Mesenteric fat pad (tissue), 1 donor: ENCODE measurements at places on chromosomes 12 and 14. TPM values are rescaled to one million over a fixed set of nuclear protein-coding genes. Genes with fewer than 3 reads are reported as not detected.

- DNase-seq = no peak
Measured at GRCh38 chr12:87804386-87804785, 224.8 kb downstream of the C12orf50 start.

- DNase-seq = no peak
Measured at GRCh38 chr14:95529216-95529615, 5.6 kb upstream of the GLRX5 start.

GRCh38 chr12:1875608-1876007 is 42.8 kb downstream of the CACNA2D4 start:
- DNase-seq = no peak

GRCh38 chr12:75592086-75592485 is 80.7 kb upstream of the KRR1 start:
- no peak for DNase-seq

DNA sequence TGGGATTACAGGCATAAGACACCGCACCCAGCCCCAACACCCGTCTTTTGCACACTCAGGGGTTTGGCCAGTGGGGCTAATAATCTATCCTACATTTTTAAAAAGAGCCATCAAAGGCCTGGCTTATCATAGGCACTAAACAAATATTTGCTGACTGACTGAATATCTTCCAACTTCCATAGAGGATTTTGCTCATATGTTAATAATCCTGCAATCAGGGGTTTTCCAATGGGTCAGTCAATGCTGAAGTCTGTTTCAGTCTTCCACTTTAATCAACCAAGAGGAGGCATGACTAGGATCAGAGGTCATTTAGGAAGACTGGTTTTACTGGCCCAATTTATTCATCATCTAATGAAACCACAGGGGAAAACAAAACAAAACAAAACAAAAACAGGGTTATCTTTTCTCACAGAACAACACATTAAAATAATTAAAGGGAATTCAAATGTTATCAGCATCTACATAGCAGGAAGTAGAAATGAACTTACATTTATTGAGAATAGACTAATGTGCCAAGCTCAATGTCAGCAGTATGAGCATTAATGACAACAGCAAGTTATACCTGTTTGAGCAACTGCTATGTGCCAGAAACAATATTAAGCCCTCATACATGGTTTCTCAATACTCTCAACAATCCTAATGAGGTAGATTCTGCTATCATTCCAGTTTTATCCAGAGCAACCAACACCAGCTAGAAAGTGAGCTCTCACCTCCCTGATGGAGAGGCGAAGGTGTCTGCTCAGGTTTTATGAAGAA is 372.2 kb downstream of the EGLN3 start:
- no peak for DNase-seq

- DNase-seq = no peak
Measured at GRCh38 chr12:52434760-52435530, 774 bp upstream of the KRT75 start.

GRCh38 chr14:88255196-88255595 is 67.9 kb downstream of the KCNK10 start:
- DNase-seq = no peak

- no peak for DNase-seq
Measured at GRCh38 chr12:15344561-15344960, 22.3 kb downstream of the PTPRO start.

GRCh38 chr14:70917633-70918032 is 10.4 kb downstream of the PCNX1 start:
- no peak for DNase-seq

- no peak for DNase-seq
Measured at GRCh38 chr12:120984351-120984898, 6.1 kb downstream of the HNF1A start.

GRCh38 chr12:82479511-82479910 is 121.2 kb downstream of the METTL25 start:
- DNase-seq = no peak

GRCh38 chr12:27185234-27186021 is 58.7 kb upstream of the STK38L start:
- no peak for DNase-seq

GRCh38 chr12:51388846-51389245 is 2.4 kb downstream of the GALNT6 start:
- DNase-seq = peak; percentile 12

DNA sequence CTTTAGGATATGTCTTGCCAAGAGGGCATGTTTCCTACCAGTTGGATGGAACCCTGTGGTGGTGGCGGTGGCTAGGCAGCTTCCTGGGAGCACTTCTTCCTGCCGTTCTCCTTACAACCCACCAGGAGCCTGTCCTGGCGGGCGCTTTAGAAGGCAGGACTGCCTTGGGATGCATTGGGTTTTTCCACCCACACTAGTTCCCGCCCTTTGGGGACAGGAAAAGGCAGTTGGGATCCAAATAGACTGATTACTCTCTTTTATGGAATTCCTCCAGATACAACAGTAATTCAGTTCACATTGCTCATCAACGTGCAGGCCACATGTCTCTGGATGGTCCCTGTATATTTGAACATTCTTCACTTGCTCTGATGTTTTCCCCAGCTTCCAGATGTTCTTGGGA is 305.7 kb upstream of the SSTR1 start:
- DNase-seq = no peak

DNA sequence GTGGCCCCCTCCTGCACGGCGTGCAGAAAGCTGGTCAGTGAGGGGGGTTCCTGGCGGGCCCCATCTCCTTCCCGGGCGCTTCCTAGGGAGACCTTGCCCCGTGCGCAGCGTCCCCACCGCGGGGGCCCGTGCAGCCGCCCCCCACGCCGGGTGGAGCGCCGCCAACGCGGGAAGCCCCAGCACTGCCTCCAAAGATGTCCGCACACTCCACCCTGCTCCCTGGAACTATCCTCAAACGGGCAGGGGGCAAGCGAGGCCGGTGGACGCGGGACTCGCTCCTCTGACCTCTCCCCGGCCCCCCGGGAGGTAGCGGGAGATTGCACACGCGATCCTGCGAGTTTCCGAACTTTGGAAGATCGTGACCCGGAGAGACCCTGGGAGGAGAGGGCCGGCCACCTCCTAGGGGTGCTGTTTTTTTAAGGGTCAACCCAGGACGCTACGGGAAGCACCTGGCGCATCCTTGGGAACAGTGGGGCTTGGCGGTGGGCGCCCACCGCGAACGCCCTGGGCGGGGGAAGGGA is 1.5 kb upstream of the FZD10 start:
- DNase-seq = peak; percentile 72

GRCh38 chr12:9888665-9889273 is 7.5 kb downstream of the KLRF2 start:
- no peak for DNase-seq

- no peak for DNase-seq
Measured at GRCh38 chr14:65419593-65420252, 7.2 kb downstream of the FUT8 start.

- DNase-seq = no peak
Measured at GRCh38 chr12:1769809-1770494, 50.4 kb upstream of the LRTM2 start.

- DNase-seq = no peak
Measured at GRCh38 chr14:100438271-100438670, 115.1 kb downstream of the SLC25A47 start.

GRCh38 chr12:53955036-53955775 is 503 bp downstream of the HOXC12 start:
- DNase-seq = no peak

- no peak for DNase-seq
Measured at GRCh38 chr14:54207075-54207474, 189.7 kb upstream of the CDKN3 start.

GRCh38 chr12:27498761-27499160 is 25.2 kb upstream of the PPFIBP1 start:
- no peak for DNase-seq

GRCh38 chr12:78403136-78403535 is 461.4 kb upstream of the SYT1 start:
- no peak for DNase-seq

DNA sequence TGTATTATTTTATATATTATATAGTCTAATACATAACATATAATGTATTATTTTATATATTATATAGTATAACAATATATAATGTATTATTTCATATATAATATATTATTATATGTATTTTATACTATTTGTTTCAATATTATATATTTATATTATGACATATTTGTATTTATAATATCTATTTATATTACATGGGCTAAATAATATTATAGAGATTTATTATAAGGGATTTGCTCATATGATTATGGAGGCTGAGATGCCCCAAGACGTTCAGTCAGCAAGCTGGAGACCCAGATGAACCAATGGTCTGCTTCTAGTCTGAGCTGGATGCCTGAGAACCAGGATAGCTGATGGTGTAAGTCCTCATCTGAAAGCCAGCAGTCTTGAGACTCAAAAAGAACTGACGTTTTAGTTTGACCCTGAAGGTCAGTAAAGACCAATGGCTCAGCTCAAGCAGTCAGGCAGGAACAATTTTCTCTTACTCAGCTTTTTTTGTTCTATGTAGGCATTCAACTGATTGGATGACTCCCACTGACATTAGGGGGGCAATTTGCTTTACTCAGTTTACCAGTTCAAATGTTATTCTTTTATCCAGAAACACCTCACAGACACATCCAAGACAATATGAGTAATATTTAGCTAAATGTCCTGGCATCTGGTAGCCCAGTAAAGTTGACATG is 130.4 kb downstream of the FLRT2 start:
- DNase-seq = no peak

DNA sequence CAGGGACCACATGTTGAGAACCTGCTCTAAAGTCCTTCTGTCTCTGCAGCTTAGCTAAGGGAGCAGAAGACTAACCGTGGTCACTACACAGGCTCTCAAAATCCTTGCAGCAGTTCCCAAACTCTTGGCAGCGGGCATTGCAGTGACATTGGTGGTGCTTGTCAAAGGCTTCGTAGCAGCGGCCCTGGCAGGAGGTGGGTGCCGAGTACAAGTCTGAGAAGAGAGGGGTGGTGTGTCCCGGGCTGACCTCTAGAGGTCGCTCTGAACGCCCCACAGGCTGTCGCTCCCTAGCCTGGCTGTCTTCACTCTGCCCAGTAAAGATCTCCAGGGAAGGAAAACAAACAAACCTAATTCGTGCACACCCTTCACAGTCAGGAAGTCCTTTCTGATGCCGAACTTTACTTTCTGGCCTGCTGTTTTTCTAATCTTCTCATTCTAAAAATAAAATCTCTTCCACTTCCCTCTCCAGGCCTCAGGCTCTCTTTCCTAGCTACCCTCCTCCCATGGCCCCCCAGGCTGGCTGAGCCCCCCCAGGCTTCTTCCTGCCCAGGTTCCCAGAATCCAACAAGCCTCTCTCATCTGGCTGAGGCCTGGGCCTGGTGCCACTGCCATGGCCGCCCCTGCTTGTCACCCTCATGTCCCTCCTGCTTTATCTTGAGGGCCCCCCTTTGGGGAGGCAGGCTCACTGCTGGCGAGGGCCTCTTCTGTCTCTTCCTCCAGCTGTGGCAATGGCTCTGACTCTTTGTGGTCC is 7.7 kb downstream of the ENDOU start:
- peak; percentile 91 for DNase-seq

ABCD2 gene
- 26.0 TPM for total RNA-seq

SOX5 gene
- total RNA-seq = 31.0 TPM

KRT77 gene
- not detected for total RNA-seq

SCNN1A gene
- 3.3 TPM for total RNA-seq

SYCP3 gene
- total RNA-seq = not detected

SLC25A47 gene
- not detected for total RNA-seq

TMPRSS12 gene
- total RNA-seq = not detected

CIROP gene
- total RNA-seq = not detected

HVCN1 gene
- total RNA-seq = 4.2 TPM

MMP19 gene
- total RNA-seq = 774 TPM
